ENCODE measurements at places on chromosomes 11 and 22. TPM values are rescaled to one million over a fixed set of nuclear protein-coding genes. Genes with fewer than 3 reads are reported as not detected.

DNA sequence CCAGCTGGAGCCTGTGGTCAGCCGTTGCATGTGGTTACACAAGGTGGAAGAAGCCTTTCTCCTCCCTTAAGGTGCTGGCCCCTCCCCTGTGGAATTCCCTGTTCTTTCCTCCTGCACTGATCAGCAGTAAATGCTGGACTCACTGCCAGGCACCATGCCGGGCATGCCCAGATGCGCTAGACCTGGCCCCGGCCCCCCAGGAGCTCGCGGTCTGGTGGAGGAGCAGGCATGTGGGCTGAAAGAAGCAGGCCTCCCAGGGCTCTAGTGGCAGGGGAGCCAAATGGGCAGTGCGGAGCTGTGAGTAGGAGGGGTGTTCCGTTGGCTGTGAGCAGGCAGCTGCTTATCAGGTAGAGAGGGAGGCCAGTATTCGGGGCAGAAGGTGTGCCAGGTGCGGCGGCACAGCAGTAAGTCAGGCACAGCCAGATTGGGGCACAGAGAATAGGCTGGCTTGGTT, 10.2 kb downstream of the DGKZ start:
- no peak for DNase-seq

GRCh38 chr11:75223954-75224643, 16.5 kb upstream of the TPBGL start:
- no peak for DNase-seq

DNA sequence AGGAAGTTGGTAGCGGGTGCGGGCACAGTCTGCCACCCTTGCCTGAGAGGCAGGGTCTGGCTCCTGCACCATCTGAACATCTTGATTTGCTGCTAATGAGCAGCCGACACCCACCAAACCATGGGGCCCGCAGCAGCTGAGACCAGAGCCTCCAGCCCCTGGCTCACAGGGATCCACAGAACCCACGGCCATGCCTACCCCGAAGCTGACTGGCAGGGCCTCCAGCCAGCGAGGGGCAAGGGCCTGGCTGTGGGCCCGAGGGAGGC, 171.5 kb upstream of the NTM start:
- DNase-seq, result no peak

- no peak for DNase-seq
Measured at GRCh38 chr11:92211576-92212167, 12.9 kb upstream of the FAT3 start.

GRCh38 chr11:79273781-79274180, 167.0 kb downstream of the TENM4 start:
- DNase-seq, result no peak

GRCh38 chr11:29962243-29962642, 54.6 kb downstream of the KCNA4 start:
- DNase-seq, result no peak

DNA sequence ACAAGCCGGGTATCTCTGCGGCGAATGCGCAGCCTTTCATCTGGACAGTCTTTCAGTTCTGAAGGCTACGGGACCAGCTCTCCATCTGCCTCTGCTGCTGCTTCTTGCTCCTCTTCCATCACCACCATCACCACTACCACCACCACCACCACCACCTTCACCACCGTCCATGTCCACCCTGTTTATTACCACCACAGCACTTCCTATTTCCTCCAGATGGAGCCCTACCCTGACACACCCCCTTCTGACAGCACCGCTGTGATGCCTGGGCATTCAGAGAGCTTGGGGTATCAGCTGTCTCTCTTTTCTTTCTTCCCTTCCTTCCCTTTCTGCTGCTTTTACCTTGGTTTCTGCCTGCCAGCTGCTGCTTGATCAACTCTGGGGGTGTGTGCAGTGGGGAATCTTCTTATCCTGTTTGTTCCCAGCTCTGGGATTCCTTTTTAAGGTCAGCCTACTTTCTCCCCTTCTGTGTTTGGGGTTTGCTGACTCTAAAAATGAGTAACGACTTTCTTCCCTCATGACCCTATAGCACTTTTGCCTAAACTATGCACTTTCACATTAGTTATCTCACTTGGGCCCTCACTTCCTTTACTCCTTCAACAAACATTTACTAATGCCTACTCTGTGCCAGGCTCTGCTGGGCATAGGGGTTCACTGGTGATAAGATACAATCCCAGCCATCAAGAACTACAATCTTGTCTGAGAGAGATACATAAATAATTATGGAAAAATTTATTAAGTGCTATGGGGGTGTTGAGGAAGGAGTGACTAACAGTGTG, 7.8 kb upstream of the RRM1 start:
- no peak for DNase-seq

DNA sequence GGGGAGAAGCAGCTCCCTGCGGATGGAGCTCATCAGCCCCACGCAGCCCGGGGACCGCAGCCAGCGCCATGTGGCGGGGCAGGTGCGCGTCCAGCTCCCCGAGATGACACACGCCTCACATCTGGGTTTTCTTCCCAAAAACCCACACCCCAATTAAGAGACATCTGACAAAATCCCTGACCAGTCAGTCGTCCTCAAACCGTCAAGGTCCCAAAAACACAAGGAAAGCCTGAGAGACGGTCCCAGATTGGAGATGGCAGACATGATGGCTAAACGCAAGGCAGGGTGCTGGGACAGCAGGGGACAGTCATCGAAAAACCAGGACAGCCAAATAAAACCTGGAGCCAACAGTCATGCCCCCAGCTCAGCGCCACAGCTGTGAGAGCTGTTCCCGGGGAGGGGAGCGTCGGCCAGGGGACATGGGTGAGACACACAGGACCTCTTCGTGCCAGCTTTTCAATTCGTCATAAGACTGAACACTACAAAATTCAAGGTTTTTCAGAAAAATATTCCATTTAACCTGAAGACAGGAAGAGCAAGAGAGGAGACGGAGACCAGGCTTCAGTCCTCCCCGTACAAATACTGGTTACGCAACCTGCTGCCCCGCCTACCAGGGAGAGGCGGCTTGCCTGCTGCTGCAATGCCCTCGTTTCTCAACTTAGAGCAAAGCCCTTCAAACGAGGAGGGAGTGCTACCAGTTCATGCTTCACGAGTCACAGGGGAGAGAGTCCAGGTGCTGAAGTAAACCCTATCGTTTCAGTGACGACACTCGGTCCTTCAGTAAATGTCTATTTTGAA, 10.5 kb downstream of the TOLLIP start:
- DNase-seq, result peak; percentile 61

DNA sequence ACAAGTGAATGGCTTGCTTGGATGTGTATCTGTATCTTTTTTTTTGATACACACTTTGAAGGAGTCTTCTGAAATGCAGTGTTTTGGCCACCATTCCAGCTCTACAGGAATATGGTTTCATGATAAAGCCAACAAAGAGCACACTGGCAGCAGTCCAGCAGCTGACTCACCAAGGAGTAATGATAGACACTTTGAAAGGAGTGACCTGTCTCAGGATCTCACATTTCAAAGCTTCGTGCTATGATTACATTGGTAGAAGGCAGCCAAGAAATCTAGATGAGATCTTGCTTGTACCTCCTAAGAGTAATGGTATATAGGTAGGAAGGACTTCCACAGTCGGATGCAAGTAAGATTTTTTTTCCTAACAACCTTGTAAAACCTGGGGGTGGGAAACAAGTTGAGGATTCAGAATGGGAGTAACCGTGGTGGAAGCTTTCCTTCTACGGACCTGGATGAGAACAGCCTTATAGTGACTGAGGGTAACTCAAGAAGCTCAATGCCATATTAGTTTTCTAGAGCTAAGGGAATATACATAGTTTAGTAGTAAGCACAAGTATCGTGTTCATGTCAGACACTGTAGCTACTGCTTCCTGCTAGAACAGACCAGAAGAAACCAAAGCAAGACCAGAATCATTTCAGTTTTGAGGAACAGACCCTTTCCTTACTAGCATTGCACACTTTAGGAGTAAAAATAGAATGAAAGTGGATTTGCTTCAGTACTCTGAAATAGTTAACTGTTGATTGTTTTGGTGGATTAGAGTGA, 25.0 kb downstream of the MTMR3 start:
- peak; percentile 92 for DNase-seq

GRCh38 chr22:40330615-40331014, 15.7 kb upstream of the ADSL start:
- no peak for DNase-seq

DNA sequence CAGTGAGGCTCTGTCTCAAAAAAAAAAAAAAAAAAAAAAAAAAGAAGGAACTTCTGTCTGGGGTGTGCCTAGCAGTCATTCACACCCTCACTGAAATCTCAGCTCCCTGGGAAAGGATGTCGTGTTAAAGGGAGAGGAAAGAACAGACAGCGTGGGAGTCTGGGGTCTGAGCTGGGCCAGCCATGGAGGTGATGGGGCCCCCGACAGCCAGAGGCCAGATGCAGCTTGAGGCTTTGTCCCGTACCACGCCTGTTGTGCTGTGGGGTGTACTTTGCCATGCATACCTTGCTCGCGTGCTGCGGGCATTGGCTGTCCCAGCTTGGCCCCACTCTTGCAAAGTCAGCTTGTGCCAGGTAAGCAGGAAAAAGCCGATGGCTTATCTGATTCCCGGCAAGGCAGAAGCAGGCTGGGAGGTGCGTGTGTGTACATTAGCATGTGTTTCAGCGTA, 4.6 kb downstream of the SYT12 start:
- DNase-seq, result no peak

GRCh38 chr22:50576806-50577696, 1.2 kb downstream of the CPT1B start:
- DNase-seq, result no peak

DNA sequence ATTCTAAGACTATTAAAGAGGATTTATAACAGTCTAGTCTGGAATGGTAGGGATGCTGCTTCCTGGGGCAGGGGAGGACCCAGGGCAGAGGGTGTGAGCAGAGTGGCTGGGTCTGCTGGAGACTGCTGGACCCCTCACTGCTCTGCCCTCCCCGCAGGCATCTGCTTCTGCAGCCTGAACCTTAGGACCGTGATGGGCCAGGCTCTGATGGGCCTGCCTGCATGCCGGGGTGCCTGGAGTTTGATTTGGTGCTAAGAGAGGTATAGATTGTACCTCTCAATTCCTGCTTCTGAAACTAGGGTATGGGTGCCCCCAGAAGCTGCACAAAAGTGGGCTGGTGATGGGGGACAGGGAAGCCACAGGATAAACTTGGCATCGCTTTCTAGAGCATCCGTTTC, 54.9 kb downstream of the CD82 start:
- no peak for DNase-seq

The BIK gene
- 28.5 TPM for total RNA-seq

The H19 gene
- total RNA-seq, result 78.8 TPM

The ACCSL gene
- not detected for total RNA-seq

The A4GALT gene
- total RNA-seq, result 12.7 TPM

The B4GALNT4 gene
- 31.6 TPM for total RNA-seq

The MYO18B gene
- total RNA-seq, result not detected

The SAAL1 gene
- 14.7 TPM for total RNA-seq

The PCNX3 gene
- 71.2 TPM for total RNA-seq

The MMP12 gene
- total RNA-seq, result not detected

All from kidney epithelial cell (primary cell).